Activated CD4-positive, alpha-beta T cell treated with anti-CD3 and anti-CD28 coated beads for 24 hours (primary cell): ENCODE measurements at places on chromosomes 1 and 21.

DNA sequence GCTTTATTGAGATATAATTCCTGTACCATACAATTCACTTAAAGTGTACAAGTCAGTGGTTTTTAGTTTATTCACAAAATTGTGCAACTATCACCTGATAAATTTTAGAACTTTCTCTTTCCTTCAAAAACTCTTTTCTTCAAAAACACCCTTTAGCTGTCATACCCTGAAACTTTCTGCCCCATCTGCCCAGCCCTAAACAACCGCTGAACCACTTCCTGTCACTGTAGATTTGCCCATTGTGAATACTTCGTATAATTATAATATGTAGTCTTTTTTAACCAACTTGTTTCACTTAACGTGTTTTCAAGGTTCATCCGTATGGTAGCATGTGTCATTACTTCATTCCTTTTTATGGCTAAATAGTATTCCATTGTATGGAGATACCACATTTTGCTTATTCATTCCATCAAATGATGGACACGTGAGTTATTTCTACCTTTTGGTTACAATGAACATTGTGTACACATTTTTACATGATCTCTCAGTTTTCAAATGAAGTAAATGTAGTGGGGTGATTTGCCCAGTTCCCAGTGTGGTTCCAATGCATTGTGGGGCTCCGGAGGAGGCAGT lies 37.9 kb downstream of the WNT4 start:
- no peak for DNase-seq

GRCh38 chr1:49197081-49197480 lies 420.4 kb upstream of the BEND5 start:
- DNase-seq, result no peak

DNA sequence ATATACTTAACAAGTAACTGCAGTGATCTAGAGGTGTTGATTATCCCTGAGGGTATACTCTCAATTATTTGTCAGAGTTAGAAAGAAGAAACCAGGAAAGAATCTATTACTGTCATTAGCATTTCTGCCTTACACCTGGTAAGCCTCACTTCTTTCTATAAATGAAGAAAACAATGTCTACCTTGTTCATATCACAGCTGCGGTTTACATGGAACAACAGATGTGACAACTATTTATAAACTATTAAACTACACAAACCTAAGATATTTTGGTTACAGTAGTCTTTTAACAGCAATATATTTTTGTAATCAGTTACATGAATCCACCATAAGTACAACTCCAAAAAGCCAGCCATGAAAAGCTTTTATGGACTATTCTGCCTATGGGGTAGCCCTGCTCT lies 40.7 kb downstream of the GON4L start:
- DNase-seq, result no peak

GRCh38 chr1:70504176-70504820 lies 93.2 kb downstream of the CTH start:
- DNase-seq, result no peak

GRCh38 chr1:53266038-53266437 lies 27.7 kb upstream of the MAGOH start:
- no peak for DNase-seq

GRCh38 chr1:202213361-202214088 lies 19.9 kb downstream of the LGR6 start:
- DNase-seq, result no peak

GRCh38 chr1:201267481-201268229 lies 15.7 kb upstream of the PKP1 start:
- DNase-seq, result no peak

- no peak for DNase-seq
Measured at GRCh38 chr21:18677632-18678031, 274.0 kb upstream of the TMPRSS15 start.

DNA sequence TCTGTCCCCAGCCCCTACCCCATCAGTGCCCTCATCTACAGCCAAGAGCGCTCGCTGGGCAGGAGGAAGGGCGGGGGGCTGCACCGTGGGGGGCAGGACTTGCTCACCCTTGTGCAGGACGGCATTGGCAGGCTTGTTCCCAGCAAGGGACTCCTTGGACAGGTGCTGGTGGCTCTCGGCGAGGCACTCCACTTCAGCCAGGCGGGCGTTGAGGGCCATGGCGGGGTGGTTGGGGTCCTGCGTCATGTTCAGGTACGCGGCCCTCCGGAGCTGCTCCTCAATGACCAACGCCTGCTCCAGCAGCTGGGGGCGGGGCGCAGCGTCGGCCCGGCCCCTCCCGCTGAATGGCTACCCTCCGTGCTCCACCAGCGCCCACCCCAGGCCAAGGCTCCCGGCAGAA lies 64.0 kb downstream of the KCNAB2 start:
- DNase-seq, result no peak

GRCh38 chr1:6811583-6811982 lies 26.3 kb downstream of the CAMTA1 start:
- no peak for DNase-seq

GRCh38 chr1:55287723-55288122 lies 72.6 kb upstream of the USP24 start:
- DNase-seq, result no peak

- DNase-seq, result no peak
Measured at GRCh38 chr1:43605766-43606165, 44.2 kb upstream of the KDM4A start.

DNA sequence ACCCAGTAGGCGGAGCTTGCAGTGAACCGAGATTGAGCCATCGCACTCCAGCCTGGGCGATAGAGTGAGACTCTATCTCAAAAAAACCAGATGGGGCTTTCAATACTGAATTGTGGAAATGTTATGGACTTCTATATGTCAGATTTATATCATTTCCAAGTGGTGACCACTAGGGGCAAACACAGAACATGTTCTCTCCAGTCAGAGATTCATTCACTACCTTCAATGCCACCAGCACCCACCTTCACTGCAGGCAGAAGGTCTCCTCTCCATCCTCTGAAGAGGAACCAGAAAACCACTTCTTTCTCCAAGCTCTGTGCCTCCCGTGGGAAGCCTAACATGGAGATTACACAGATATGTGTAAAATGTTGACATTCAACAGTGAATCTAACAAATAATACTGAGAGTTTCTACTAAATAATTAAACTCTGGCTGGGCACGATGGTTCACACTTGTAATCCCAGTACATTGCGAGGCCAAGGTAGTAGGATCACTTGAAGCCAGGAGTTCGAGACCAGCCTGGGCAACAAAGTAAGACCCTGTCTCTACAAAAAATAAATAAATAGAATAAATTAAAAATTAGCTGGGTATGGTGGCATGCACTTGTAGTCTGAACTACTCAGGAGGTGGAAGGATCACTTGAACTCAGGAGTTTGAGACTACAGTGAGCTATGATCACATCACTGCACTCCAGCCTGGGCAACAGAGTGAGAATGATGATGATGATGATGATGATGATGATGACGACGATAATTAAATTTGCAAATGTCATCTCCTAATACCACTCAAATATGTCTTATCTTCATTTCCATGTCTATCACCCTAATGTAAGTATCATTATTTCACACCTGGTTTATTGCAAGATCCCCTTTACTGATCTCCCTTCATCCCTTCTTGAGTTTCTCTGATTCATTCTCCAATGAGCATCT lies 151.1 kb downstream of the ZNF281 start:
- no peak for DNase-seq

- no peak for DNase-seq
Measured at GRCh38 chr1:108017698-108018097, 52.7 kb upstream of the VAV3 start.

DNA sequence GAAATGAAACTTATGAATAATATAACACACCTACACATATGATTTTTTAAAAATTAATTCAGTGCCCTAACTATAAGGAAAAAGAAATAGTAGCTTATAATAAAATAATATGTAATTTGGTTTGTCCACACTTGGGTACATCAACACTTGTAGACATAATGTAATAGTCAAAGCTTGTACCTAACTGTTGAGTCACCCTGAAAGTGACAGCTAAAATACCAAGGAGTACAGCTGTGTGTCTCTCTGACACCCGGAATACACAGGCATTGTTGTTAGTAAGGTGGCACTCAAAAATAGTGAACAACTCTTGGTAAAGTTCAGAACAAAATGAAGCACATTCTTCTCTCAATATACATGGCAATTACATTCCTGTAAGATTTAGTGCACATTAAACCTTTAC lies 243.4 kb downstream of the TRABD2B start:
- DNase-seq, result no peak

GRCh38 chr1:116316373-116316772 lies 56.7 kb upstream of the ATP1A1 start:
- DNase-seq, result no peak
